ENCODE measurements at places on chromosomes 5 and 9. TPM values are rescaled to one million over a fixed set of nuclear protein-coding genes. Genes with fewer than 3 reads are reported as not detected.

DNA sequence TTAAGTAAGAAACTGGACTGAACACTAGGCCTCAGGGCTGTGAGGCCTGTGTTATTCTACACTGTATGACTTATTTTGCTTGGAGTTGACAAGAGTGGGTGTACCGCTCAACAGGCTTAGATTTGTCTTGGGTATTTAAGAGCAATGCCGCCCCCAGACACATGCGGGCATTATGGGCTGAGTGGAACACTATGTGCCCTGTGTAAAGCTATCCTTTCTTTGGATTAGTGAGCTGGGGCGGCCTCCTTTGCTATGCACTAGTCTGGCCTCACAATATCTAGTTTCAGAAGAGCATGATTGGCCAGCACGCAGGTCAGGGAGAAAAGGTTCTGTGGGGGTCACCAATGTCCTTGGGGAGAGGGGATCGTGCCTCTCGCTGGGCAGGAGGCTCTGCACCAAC, 206.3 kb upstream of the GDNF start:
- H3K4me1 ChIP-seq = no peaks in the 10 kb centered on the region
- no peaks in the 10 kb centered on the region for H3K36me3 ChIP-seq
- DNase-seq = no peak
- H3K27me3 ChIP-seq = no peaks in the 10 kb centered on the region

DNA sequence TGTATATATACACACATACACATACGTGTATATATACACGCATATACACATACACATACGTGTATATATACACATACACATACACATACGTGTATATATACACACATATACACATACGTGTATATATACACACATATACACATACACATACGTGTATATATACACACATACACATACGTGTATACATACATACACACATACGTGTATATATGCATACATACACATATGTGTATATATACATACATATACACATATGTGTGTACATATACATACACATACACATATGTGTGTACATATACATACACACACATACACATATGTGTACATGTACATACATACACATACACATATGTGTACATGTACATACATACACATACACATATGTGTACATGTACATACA, 82.6 kb downstream of the SYK start:
- no peak for DNase-seq
- no peaks in the 10 kb centered on the region for H3K4me1 ChIP-seq
- H3K27ac ChIP-seq = no peak overlapping the region
- no peaks in the 10 kb centered on the region for H3K27me3 ChIP-seq

- no peaks in the 10 kb centered on the region for H3K4me1 ChIP-seq
- no peak overlapping the region for H3K4me3 ChIP-seq
- no peaks in the 10 kb centered on the region for H3K27me3 ChIP-seq
Observed at GRCh38 chr9:4262735-4263141, 37.1 kb downstream of the GLIS3 start.

DNA sequence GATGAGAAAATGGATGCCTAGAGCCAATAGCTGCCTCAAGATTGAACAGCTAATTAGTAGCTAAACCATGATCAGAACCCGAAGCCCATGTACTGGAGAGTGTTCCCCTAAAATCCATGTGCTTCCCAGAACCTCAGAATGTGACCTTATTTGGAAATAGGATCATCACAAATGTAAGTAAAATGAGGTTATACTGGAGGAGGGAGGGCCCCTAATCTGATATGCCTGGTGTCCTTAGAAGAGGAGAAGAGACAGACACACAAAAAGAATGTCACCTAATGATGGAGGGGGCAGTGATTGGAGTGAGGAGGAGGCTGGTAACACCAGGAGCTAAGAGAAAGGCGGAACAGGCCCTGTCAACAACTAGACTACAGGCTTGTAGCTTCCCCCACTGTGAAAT, 41.3 kb upstream of the FBP1 start:
- no peaks in the 10 kb centered on the region for H3K4me1 ChIP-seq
- H3K27me3 ChIP-seq = no peaks in the 10 kb centered on the region
- H3K4me3 ChIP-seq = no peak overlapping the region
- H3K27ac ChIP-seq = no peak overlapping the region

DNA sequence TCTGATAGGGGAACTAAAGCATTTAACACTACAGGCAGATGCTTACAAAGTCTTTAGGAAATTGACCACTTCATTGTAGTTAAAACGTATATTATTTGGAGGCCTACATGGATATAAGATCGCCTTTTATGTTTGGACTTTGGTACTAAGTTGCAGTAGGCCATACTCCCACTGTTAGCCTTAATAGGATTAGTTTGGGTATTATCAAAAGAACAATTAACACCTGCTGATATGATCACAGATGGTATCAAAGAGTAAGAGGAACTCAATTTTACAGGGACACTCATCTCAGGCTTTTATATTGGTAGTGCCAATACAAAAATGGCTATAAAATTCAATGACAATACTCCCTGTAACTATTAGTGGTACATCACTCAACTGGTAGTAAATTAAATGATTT, 1183.0 kb downstream of the MAT2B start:
- H3K4me1 ChIP-seq = no peaks in the 10 kb centered on the region
- no peaks in the 10 kb centered on the region for H3K27me3 ChIP-seq
- no peak for DNase-seq
- H3K4me3 ChIP-seq = no peak overlapping the region
- no peak overlapping the region for H3K27ac ChIP-seq

GRCh38 chr9:110815361-110815760, 146.8 kb downstream of the MUSK start:
- no peak overlapping the region for H3K4me3 ChIP-seq
- H3K4me1 ChIP-seq = no peaks in the 10 kb centered on the region
- H3K27me3 ChIP-seq = no peaks in the 10 kb centered on the region
- no peak overlapping the region for H3K27ac ChIP-seq
- no peak for DNase-seq

DNA sequence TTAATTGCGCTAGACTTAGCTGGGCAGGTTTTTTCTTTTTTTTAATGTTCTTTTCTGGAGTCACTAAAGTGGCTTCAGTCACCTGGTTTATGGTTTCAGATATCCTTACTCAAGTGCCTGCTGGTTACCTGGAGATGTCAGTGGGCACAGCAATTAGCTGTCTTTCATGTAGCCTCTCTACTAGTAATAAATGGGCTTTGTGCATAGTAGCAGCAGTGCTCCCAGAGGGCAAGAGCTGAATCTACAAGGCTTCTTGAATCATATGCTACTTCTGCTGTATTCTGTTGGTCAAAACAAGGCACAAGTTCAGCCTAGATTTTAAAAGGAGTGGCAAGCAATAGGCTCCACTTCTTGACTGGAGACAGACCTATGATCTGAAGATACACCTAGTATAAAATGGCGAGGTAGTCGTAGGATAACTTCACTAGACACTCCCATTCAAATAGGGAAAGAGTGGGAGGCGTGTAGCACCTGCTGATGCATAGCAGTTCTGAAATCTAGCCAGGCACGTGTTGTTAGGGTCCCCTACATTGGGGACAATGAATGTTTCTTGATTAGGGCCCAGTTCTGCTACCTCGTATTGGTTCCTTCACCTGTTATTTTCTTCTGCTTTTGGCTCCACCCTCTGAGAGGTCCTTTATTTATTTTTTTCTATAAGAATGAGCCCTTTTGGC, 7.0 kb downstream of the SCAMP1 start:
- no peak overlapping the region for H3K27ac ChIP-seq
- H3K4me3 ChIP-seq = no peak overlapping the region
- no peak for DNase-seq
- H3K36me3 ChIP-seq = no peaks in the 10 kb centered on the region
- H3K4me1 ChIP-seq = no peaks in the 10 kb centered on the region

- H3K27me3 ChIP-seq = no peaks in the 10 kb centered on the region
- H3K27ac ChIP-seq = no peak overlapping the region
- no peaks in the 10 kb centered on the region for H3K36me3 ChIP-seq
- DNase-seq = no peak
Observed at GRCh38 chr9:72333197-72333596, 31.8 kb downstream of the ZFAND5 start.

DNA sequence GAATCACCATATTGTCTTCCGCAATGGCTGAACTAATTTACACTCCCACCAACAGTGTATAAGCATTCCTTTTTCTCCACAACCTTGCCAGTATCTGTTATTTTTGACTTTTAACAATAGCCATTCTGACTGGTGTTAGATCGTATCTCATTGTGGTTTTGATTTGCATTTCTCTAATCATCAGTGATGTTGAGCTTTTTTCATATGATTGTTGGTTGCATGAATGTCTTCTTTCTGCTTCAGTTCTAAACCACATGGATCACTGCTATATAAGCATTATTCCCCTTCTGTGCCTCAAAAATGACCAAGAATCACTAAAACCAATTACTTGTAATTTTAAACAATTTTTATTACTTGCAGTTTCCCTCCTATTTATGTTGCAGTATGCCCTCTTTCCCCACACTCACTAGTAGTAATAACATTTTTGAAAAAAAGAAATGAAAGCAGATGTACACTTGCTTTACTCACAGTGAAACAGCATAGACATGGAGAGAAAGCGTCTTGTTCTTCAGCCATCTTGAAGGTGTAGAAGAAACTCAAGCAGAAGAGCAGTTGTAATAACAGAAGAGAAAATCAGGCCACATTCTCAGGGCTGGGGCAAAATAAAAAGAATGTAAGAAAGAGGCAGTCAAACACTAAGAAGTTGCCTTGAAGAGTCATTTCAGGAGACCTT, 4.5 kb upstream of the TMEM252 start:
- no peaks in the 10 kb centered on the region for H3K36me3 ChIP-seq
- H3K4me1 ChIP-seq = peaks cover 2% of the 10 kb centered on the region
- no peaks in the 10 kb centered on the region for H3K27me3 ChIP-seq
- H3K27ac ChIP-seq = no peak overlapping the region

DNA sequence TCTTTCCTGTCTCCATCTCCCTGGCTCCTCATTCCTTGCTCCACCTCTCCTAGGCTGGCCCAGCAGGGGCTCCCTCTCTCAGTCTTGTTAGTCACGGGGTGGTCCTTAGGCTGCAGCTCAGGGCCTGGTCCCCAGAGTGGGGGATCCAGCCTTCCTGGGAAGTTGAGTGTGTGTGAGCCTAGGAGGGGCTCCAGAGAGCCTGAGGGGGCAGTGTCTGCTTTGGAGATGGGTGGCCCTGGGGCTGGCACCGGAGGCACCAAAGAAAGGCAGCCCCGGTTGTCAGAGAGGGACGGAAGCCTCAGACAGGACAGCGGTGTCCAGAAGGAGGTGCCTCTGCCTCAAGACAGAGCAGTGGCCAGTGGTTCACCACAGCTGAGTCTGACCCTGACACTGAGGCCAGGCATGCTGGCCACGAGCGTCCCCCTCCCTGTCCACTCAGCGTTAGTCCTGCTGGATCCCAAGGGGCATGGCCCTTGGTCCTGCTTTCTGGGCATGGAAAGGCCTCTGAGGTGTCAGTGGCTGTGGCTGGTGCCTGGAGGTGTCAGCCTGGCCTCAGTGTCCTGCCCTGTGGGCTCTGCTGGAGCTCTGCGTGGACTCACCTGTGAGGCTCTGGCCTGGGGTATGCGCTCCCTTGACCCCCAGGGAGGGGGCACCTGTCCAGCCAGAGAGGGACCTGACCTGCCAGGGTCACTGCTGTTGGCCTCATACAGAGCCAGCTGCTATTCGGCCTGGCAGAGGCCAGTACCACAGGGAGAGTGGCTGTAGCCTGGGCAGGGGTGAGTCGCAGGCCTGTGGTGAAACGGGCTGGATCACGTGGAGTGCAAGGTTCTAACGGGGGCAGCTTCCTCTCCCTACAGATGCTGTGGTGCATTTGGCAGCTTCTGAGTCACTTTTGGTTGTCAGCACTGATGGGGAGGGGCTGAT, 130.6 kb downstream of the CACNA1B start:
- no peak overlapping the region for H3K4me3 ChIP-seq
- no peak overlapping the region for H3K27ac ChIP-seq
- no peaks in the 10 kb centered on the region for H3K36me3 ChIP-seq
- no peaks in the 10 kb centered on the region for H3K4me1 ChIP-seq
- no peaks in the 10 kb centered on the region for H3K27me3 ChIP-seq

GRCh38 chr5:123585871-123586270, 73.9 kb downstream of the CSNK1G3 start:
- H3K4me1 ChIP-seq = no peaks in the 10 kb centered on the region
- no peaks in the 10 kb centered on the region for H3K36me3 ChIP-seq
- no peak for DNase-seq
- no peak overlapping the region for H3K27ac ChIP-seq
- H3K4me3 ChIP-seq = no peak overlapping the region
- H3K27me3 ChIP-seq = no peaks in the 10 kb centered on the region

DNA sequence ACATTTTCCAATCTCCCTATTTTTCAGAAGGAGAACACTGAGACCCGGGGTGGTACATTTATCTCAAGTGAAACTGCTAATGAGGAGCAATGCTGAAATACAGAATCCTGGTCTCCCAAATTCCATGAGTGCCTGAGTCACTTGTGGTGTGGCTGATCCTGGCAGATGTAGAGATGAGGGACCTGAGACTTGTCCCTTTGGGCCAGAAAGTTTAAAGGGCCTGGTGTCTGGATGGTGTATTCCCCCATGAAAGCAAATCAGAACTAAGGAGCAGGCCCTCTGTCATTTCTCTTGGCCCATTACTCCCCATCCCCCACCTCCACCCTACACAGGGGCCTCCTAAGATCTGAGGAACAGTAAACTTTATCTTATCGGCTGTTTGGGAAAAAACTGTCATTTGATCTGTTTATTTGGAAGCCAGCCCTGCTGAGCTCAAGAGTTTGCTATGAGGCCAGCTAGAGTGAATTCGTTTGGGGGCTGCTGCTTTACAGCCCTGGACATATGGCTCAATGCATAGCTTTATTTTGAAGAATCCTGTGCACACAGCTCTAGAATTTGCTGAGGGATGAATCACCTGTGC, 140.3 kb downstream of the LHFPL2 start:
- no peaks in the 10 kb centered on the region for H3K27me3 ChIP-seq
- H3K36me3 ChIP-seq = no peaks in the 10 kb centered on the region
- no peak for DNase-seq
- H3K27ac ChIP-seq = no peak overlapping the region
- H3K4me3 ChIP-seq = no peak overlapping the region

DNA sequence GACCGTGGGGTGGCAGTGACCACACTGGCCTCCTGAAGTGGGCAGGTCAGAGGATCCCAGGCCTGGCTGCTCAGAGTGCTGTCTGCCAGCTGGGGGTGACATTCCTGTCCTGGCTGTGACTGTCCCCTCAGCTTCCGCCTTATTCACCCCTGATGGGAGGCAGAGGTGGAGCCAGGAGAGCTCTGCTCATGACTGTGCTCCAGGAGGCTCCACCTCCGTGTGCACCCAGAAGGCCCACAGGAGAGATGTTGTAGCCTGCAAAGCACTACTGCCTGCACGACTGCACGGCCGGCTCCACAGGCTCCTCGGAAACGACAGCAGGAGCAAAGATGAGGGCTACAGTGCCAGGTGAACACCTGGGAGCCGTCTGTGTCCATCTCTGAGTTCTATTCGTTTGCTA, 60.9 kb downstream of the ROPN1L start:
- H3K27me3 ChIP-seq = no peaks in the 10 kb centered on the region
- no peaks in the 10 kb centered on the region for H3K4me1 ChIP-seq
- no peak overlapping the region for H3K27ac ChIP-seq
- no peak for DNase-seq

- no peak for DNase-seq
- H3K36me3 ChIP-seq = no peaks in the 10 kb centered on the region
- H3K27me3 ChIP-seq = no peaks in the 10 kb centered on the region
- no peak overlapping the region for H3K4me3 ChIP-seq
- peaks cover 4% of the 10 kb centered on the region for H3K4me1 ChIP-seq
- H3K27ac ChIP-seq = no peak overlapping the region
Observed at GRCh38 chr5:154097031-154097430, 58.3 kb downstream of the MFAP3 start.

ZNF454 gene
- total RNA-seq = 5.9 TPM

RRAGA gene
- 63.4 TPM for total RNA-seq

C5orf58 gene
- total RNA-seq = 15.7 TPM

ADGRD2 gene
- total RNA-seq = 4.0 TPM

SLC6A18 gene
- total RNA-seq = not detected

SURF6 gene
- total RNA-seq = 40.3 TPM

IL33 gene
- total RNA-seq = 11.6 TPM

MELK gene
- total RNA-seq = 21.0 TPM

PLAC8L1 gene
- not detected for total RNA-seq

PCDHA9 gene
- 0.14 TPM for total RNA-seq

All from prostate gland (tissue), 2 donors.